ENCODE measurements at places on chromosomes 6 and 20.
A peak's percentile ranks its signal among the peaks of the same experiment; 100 is the strongest.

DNA sequence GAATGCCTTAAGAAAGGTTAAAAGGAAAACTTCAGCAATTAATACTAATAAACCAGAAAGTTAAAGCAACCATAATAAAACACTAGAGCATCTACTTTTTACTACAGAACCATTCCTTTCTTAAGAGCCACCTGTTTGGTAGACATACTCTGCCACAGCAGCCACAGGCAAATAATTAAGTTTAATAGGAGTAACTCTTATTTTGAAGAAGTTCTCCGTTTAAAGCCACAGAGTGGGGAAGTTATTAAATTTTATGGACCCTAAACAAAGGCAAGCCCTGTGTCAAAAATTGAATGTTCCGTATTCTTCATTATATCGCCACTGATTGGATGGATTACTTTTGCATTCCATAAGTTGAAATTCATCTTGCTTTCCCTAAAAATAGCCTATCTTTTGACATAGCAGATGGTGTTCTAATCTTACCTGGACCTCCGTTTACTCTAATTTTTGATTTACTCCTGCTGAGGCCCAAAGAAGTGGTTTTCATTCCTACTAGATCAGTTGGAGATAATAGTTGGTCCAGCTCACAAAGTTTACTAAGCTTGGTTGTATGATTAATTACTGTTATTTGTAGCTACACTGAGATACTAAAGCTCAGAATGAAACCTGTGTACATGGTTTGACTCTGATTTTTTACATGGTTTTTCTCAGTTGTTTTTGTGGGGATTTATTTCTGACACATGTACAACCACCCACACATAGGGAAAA is 140.4 kb upstream of the SUPT3H start:
- no peak for DNase-seq

- no peak for DNase-seq
These were observed 9.6 kb upstream of the NRM start for GRCh38 chr6:30700340-30700739.

DNA sequence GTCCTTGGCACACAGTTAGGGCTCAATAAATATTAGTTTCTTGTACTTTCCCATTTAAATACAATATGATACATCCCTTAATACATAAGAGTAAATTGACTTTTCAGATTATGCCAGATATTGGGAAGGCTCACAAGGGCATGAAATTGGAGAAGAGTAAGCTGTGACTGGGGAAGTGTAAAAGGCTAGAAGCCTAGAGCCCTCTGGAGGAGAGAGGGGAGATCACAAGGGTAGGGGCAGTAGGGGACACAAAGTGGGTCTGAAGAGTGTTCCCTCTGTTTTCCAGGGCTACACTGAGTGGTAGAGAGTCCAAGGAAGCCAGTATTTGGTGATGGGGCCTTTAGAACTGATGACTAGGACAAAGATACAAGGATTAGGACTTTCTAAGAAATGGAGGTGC is 562.9 kb upstream of the CHD6 start:
- DNase-seq, result no peak

GRCh38 chr6:129733290-129733689 is 23.3 kb upstream of the ARHGAP18 start:
- DNase-seq, result no peak

DNA sequence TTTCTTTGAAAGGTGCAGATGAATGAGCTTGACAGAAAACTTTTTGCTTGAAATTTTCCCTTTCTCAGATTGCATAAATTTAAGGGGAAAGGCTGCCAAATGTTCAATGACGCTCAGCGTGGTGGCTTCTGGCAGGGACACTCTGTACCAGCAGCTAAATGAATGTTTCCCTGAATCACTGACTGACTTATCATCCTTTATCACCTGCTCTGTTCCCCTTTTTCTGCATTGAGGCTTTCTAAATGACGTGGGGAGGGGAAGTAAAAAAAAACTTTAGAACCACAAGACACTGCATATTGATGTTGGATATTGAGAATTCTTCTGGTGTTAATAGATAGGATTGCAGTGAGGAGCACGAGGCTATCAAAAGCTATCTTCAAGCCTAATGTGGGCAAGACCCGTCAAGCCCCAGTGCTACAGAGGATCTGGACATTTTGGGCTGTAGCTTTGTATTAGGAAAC is 46.9 kb upstream of the ENPP5 start:
- no peak for DNase-seq

- no peak for DNase-seq
These were observed 105.7 kb downstream of the RNASET2 start for GRCh38 chr6:166850677-166851076.

DNA sequence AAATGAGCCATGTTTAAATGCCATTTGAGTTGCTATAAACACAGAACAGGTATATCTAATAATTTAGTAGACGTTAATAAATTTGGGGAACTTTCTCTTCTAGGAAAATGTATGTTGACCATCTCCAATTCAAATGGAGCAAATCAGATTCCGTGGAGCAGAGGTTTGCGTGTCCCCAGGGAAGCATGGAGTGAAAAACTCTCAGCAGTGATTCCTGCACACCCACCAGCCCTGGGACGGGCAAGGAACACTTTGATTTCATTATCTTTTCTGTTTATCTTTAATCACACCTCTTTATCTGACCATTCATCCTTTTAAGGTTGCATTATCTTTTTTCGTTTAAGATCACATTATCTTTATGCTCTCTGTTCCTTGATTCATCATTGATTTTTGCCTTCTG is 95.0 kb downstream of the RNASET2 start:
- no peak for DNase-seq

GRCh38 chr20:14830466-14830865 is 493.1 kb upstream of the FLRT3 start:
- no peak for DNase-seq

- DNase-seq, result no peak
These were observed 85.3 kb downstream of the NKAIN2 start for GRCh38 chr6:123888771-123889513.

DNA sequence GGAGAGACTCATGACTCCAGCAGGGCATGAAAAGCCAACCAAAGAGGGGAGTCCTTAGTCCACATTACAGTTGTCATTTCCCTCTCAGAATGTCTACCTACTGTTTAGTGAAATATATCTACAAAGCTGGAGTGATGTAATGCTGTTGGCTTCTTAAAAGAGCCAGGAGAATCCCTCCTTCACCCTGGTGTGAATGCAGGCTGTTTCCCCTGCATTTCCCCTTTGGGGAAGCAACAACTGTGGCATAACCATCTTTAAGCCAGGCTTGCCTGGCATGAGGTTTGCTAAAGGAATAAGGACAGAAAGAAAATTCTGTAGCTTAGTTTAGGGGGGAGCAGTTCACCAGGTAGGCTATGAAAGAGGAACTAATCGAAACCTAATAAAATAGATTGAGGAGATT is 129.5 kb downstream of the CRYBG1 start:
- no peak for DNase-seq

GRCh38 chr20:63172726-63173125 is 43.2 kb downstream of the YTHDF1 start:
- DNase-seq, result no peak

DNA sequence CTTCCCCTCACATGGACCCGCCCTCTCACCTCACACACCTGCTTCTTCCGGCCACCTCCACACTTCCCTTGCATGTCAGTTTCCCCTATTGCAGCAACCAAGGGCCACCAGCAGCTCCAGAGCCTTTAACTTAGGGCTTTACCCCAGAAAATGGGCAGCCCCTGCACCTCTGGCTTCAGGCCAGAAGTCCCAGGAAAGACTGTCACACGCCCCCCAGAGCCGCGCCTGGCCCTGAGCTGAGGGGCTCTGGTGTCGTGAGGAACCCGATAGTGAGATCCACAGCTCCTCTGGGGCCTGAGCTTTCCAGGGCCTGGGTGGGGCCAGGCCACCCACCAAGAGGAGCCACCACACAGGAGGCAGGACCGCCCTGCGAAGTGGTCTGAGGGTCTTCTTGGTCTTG is 182.4 kb downstream of the DLL1 start:
- DNase-seq, result no peak

DNA sequence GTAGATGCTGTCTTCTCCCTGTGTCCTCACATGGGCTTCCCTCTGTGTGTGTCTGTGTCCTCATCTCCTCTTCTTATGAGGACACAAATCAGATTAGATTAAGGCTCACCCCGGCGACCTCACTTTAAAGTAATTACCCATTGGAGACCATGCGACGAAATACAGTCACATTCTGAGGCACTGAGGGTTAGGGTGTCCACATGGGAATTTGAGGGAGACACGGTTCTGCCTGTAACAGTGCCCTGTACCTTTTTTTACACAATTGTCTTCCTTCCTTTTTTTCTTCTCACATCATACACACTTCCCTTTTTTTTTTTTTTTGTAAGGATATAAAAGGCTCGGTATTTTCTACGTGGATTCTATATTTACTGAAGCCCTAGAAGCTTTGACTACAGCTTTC is 48.9 kb downstream of the DEK start:
- DNase-seq, result no peak

DNA sequence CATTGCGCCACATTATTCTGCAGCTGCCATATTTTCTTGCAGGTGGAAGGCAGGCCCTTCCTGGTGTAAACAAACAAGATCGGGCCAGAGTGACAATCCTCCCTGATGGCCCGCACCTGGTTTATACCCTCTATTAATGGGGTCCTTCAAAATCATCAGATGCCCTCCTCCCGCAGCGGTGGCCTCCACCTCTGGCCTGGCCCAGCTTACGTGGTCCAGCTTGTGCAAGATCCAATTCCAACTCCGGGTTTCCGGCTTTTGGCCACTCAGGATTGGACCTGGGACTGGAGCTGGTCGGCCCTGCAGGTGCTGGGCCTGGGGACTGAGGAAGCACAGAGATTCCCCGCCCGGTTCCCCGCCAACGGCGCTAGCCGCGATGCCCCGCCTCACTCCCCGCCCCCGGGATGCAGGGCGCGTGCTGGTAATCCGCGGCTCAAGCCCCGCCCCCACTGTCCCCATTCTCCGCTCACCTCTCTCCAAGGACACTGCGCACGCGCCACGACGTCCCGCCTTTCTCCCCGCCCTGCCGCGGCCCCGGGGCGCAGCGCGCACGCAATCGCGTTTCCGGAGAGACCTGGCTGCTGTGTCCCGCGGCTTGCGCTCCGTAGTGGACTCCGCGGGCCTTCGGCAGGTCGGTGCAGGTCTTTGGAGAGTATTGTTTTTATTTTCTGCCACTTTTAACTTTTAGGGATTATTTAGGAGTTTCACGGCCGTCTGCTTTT is at the start of gene TMEM14B:
TMEM14B (plus strand) TSS at position 555 of the 722 bp plus-strand sequence. CDS start 1,441 bp downstream, outside the sequence.
- peak; percentile 97 for DNase-seq

GRCh38 chr6:53910834-53911233 is 116.0 kb downstream of the LRRC1 start:
- no peak for DNase-seq

DNA sequence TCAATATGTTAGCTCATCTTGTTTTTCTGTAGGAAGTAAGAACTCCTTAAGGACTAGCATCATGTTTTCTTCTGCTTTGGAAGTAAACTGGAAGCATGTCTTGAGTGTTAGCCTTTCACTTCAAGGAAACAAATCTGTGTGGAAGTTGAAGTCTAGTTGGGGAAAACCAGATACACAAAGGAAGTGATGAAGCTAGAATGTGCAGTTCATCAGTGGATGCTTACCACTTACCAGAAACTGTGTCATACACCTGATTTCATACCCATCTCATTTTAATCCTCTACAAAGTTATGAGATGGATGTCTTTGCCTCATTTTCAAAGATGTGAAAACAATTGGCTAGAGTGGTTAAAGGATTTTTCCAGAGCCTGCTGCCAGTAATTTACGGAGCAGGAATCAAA is 75.8 kb downstream of the TMEM170B start:
- DNase-seq, result no peak

- no peak for DNase-seq
These were observed 14.8 kb downstream of the ITPA start for GRCh38 chr20:3223994-3224680.

DNA sequence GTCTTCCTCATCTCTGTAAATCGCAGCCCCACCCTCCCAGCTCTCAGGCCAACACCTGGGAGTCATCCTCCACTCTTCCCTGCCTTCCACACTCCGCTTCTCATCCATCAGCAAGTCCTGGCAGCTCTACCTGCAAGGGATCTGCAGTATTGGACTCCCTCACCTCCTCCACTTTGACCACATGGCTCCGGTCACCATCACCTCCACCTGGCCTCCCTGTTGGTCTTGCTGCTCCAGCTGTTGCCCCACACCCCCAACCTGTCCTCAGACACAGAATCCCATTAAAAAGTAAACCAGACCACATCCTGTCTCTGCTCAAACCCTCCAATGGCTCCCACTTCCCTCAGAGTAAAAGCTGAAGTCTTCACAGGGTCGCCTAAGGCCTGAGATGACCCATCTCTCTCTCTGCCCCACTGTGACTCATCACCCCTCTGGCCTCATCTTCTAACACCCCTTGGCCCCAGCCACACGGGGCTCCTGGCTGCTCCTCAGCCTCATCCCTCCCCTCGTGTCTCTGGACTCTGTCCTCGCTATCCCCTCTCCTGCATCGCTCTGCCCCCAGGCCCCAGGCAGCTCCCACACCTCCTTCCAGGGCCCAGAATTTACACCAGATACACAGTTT is 185.1 kb upstream of the SULF2 start:
- no peak for DNase-seq

DNA sequence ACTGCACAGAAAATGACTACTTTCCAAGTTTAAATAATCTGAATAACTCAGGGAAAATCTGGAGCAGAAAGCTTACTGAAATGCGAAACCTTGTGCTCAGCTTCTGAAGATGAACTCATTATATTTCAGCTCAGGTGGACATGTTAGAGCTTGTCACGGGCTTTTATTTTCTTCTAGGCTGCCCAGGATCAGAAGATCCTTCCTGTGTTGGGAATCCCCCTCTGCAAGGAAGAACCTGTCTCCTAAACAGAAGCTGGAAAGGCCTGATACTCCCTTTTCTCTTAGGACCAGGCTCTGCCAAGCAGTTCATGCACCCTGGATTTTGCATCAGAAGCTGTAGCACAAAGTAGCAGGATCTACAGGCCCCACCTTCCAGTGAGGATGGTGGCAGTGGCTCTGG is 5.1 kb upstream of the SLC2A12 start:
- no peak for DNase-seq

DNA sequence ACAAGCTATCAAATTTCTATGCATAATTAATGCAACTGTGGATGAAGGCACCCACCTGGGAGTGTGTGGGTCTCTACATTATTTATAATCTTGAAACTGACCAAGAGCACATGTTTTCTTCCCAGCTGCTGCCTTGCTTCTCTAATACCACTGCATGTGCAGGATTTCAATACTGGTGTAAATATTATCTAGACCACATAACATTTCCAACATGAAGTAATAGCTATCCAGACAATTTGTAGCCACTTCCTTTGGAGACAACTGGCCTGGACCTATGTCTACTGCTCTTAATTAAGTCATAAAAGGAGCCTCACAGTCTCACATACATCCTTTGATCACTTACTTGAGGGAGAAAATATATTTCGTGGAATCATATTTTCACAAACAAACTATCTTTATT is 180.7 kb downstream of the HIVEP2 start:
- DNase-seq, result no peak

GRCh38 chr6:45661661-45662060 is 283.9 kb upstream of the SUPT3H start:
- DNase-seq, result no peak

- no peak for DNase-seq
These were observed 64.1 kb downstream of the LRRC1 start for GRCh38 chr6:53858913-53859312.

DNA sequence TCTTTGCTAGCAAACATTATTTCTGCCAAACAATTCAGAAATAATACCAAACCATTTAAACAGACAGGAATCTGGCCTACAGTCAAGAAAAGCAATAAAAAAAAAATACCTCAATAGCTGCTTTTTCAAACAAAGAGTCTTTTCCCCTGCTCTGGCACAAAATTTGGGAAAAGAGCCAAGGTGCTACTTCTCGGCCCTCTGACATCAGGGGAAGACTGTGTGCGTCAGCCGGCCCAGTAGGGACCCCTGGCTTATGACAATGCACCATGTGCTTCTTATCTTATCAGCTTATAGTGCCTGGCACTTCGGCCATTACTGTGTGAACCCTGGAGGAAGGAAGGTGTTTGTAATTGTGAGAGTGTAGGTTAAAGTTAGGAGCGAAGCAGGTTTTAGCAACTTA is 89.4 kb downstream of the PDE10A start:
- no peak for DNase-seq
